Liver (tissue), 10 donors: ENCODE measurements at places on chromosomes 16 and 17. TPM values are rescaled to one million over a fixed set of nuclear protein-coding genes. Genes with fewer than 3 reads are reported as not detected.

- no peak for DNase-seq
Observed at GRCh38 chr16:55552621-55553020, 13.9 kb upstream of the CAPNS2 start.

- DNase-seq: no peak
Observed at GRCh38 chr16:56610017-56610608, 1.7 kb downstream of the MT2A start.

The UNC13D gene
- total RNA-seq: 10.3 TPM

DNA sequence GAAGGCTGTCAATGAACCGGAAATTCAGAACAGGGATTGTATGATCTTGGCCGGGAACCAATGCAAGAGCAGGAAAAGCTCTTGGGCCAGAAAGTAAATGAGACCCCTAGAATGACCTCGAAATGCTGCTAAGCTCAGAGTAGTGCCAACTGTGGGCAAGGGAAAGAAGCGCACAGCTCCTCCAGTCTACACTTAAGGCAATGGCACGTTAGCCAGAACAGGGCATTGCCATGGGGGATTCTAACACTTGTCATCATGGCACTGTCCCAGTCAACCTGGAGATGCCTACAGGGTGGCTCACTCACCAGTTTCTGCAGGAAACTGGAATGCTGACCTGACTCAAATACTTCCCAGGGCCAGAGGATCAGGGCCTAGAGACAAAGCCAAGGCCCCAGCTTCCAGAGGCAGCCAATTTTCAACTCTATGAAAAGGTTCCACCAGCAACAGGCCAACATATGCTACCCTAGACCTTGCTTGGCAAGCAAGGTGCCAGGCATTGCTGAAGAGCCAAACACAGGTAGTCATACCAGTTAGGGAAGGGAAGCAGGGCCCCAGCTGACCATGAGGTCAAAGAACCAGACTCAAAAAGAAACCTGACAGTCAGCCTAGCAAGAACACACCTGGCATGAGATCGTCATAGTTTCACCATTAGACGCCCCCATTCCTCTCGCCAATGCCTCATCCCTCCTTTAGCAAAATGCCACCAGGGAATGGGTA, 34.9 kb downstream of the ARHGAP17 start:
- DNase-seq: no peak

DNA sequence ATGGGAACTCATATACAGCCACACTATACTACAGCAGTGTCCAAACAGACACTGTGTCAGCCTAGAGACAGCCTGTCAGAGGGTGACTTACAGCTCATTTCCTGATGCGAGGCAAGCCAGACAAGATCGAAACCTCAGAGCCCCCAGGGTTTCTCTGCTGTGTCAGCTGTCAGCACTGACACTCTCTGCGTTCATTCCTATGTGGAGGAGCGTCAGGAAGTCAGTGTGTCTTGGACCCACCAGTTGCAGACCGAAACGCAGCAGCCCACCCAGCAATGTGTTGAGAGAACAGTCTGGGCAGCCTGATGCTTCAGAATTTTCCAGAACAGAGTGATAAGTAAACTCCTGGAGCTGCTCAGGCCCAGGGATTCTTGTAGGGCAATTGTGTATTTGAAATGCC, 20.6 kb upstream of the MAPT start:
- no peak for DNase-seq

DNA sequence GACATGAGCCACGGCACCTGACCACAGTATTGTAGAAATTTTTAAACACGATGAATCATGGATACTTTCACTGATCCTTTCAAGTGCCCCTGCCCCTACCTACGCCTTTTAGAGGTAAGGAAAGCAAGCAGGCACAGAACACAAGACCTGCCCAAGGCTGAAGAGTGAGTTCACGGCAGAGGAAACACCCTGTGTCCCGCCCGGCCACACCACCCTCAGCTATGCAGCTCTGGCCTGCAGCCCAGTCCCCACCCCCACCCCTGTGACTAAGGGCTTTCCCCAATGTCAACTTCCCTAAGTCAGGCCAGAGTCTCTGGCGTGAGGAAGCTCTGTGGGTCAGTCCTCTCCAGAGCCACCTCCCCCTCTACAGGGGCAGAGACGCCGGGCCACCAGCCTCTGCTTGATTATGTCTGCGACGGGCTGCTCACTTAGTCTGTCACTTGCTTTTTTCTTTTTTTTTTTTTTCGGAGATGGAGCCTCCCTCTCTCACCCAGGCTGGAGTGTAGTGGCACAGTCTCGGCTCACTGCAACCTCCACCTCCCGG, 8.4 kb downstream of the SLC16A5 start:
- DNase-seq: peak; percentile 95

GRCh38 chr16:84600343-84601229, 17.3 kb downstream of the COTL1 start:
- DNase-seq: no peak

DNA sequence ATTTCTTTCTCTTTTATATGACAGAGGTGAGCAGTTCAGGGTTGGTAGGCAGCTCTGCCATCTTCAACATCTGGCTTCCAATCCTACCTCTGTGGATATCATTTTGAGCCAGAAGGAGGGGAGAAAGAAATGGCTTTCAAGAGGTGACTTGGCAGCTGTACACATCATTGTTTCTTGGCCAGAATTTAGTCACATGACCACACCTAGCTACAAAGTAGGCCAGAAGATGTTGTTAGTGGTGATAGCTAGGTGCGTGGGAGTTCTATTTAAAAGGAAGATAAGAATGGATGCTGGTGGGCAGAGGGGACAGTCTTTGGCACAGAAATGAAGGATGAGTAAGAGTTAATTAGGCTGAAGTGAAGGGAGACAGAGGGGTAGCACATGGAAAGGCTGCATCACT, 29.2 kb upstream of the MPHOSPH6 start:
- DNase-seq: no peak

The TAC4 gene
- total RNA-seq: not detected

GRCh38 chr16:19913340-19913645, 28.6 kb upstream of the GPRC5B start:
- DNase-seq: no peak

The RNF135 gene
- total RNA-seq: 5.5 TPM

The ENO3 gene
- total RNA-seq: 26.3 TPM

GRCh38 chr17:81513372-81513752, 763 bp upstream of the ACTG1 start:
- no peak for DNase-seq

- DNase-seq: no peak
Observed at GRCh38 chr16:81647527-81647926, 131.6 kb upstream of the PLCG2 start.

GRCh38 chr17:28372203-28372944, 880 bp downstream of the SARM1 start:
- DNase-seq: no peak

- no peak for DNase-seq
Observed at GRCh38 chr16:25855063-25855462, 163.3 kb downstream of the HS3ST4 start.

DNA sequence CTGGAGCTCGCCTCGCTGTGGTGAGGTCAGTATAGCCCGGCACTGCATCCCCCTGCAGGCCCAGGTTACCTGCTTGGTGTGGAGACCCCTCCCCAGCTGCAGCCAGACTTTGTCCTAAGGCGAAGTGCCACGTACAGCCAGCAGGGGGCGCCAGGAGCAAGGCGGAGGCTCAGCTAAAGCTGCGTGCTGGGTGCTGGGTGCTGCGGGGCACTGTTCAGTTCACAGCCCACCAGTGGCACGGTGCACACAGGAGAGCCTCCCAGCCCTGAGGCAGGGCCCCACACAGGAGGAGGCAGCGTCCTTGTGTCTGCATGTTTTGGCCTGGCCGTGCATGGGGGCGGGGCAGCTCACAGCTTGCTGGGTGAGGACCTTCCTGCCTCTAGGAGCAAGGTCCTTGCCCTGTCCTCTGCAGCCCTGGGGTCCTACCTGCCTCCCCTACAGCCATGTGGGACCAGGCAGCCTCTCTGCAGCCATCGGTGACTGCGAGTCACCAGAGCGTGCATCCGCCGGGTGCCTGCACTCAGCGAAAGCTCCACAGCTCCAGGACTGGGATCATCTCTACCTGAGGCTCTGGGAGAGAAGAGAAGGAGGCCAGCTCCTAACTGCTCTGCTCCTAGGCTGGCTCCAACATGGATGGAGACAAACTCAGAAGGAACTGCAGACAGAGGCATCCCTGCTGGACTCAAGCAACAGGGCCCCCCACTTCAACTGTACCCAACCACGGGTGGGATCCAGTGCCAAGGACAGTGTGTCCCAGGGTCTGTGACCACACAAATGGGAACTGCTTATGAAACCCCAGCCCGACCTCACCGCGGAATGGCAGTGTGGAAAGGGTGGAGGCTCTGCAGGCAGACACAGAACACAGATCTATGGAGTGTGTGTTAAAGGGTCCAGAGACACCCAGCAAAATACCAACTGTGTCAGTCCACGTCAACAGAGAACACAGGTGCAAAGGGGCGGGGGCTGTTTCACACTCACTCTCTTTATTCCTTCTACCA, 19.0 kb downstream of the SLC7A5 start:
- DNase-seq: peak; percentile 82

- no peak for DNase-seq
Observed at GRCh38 chr16:11794447-11794846, 2.6 kb downstream of the ZC3H7A start.

DNA sequence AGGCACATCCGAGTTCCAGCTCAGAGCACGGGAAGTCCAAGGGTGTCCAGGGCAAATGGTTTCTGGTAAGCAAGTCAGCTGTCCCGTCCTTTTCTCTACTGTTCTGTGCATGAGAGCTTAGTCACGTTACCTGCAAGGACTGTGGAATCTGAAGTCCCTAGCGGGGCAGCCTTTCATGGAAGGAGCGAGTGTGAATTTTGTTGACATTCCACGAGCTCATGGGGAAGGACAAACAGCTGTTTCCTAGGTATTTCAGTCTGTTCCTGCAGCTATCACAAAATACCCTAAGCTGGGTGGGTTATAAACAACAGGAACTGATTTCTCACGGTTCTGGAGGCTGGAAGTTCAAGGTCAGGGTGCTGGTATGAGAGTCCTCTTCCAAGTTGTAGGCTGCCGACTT, 109.2 kb downstream of the SDR42E1 start:
- no peak for DNase-seq

- no peak for DNase-seq
Observed at GRCh38 chr16:28621481-28622155, 11.8 kb upstream of the SULT1A1 start.
